ENCODE measurements at places on chromosomes 3 and 15.

DNA sequence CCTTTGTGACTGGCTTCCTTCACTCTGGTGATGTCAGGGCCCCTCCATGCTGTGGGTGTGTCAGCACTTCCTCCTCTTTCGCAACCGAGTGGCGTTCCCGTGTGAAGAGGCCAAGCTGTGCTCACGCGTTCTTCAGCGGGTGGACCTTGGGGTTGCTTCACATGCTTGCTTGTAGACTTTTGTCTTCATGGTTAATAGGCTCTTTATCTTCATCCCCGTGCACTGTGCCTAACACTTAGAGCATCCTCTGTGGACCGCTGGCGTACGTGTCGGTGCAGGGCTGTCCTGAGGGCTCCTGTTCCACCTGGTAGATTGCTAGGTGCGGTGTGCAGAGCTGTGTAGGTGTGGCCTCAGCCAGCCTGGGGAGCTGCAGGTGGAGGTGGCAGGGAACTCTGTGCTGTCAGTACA is 182.3 kb downstream of the OR4M2 start:
- DNase-seq, result no peak

GRCh38 chr3:41050144-41050543 is 149.2 kb upstream of the CTNNB1 start:
- DNase-seq, result no peak

- no peak for DNase-seq
Measured at GRCh38 chr15:50278496-50278895, 13.0 kb upstream of the HDC start.

DNA sequence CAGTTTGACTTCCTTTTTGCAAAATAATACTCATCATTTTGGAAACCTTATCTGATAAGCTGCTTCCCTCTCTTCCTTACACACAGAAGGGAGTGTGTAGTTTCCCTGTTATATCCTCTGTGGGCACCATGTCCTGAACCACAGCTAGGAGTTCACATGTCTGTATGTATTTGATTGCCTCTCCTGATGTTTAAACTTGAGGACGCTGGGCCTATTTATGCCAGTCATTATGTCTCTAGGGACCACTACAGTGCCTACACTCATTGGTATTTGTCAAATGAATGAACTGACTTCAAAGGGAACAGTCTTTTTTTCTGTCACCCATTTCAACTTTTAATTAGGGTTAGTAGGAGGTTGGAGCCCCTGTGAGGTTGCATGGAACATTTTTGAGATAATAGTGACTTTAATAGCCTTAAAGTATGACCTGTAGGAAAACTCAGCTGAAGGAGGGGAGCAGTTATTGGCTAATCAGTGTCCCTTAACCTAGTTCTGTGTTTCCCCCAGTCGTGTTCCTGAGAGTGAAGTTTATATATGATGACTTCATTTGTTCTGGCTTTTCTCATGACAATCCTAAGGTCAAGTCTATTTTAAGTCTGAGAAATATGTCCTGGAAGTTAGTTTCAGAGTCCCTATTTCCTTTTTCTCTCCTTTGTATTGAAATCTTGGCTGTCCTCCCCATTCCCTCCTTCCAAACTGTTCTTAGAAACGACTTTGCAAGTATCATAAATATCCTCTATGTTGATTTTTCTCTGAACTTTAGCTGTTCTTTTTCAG is 28.9 kb downstream of the PDE8A start:
- peak; percentile 40 for DNase-seq

DNA sequence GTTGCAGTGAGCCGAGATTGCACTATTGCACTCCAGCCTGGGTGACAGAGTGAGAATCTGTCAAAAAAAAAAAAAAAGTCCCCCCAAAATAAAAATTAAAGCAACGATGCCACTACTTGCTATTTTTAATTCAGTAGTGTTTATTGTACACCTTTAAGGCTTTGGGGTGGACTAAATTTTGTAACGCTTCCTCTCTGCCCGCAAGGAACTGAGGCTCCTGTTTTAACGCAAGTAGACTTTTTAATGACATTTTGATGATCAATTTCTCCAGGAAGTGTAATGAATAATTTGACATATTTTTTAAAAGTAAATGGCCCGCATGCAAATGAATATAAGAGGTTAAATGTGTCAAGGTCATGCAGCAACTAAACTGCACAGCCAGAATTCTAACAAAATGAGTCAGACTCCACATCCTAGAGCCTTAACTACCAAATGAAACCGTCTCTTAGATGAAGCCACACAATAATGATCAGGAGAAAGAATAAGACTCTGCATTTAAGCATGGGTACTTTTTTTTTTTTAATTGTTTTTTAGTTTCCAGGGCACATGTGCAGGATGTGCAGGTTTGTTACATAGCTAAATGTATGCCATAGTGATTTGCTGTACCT is 96.8 kb upstream of the LMOD3 start:
- peak; percentile 78 for DNase-seq

DNA sequence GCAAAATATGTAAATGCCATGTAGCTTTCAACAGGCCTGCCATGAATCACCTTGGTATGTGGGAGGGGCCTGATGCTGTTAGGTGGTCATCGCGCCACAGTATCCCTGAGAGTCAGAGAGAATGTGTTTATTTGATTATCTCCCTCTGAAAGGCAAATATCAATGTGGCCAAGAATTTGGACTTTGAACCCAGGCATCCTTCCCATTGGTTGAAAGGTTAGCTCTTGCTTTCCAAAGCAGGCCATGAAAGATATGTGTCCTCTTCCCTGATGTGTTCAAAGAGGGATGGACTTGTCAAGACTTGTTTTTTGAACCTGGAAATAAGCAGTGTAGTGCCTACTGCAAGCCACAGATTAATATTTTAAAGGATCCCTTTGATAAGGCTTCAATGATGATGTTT is 36.7 kb downstream of the SRP14 start:
- DNase-seq, result peak; percentile 18
